ENCODE measurements at places on chromosomes 1 and 21.
A peak's percentile ranks its signal among the peaks of the same experiment; 100 is the strongest.

DNA sequence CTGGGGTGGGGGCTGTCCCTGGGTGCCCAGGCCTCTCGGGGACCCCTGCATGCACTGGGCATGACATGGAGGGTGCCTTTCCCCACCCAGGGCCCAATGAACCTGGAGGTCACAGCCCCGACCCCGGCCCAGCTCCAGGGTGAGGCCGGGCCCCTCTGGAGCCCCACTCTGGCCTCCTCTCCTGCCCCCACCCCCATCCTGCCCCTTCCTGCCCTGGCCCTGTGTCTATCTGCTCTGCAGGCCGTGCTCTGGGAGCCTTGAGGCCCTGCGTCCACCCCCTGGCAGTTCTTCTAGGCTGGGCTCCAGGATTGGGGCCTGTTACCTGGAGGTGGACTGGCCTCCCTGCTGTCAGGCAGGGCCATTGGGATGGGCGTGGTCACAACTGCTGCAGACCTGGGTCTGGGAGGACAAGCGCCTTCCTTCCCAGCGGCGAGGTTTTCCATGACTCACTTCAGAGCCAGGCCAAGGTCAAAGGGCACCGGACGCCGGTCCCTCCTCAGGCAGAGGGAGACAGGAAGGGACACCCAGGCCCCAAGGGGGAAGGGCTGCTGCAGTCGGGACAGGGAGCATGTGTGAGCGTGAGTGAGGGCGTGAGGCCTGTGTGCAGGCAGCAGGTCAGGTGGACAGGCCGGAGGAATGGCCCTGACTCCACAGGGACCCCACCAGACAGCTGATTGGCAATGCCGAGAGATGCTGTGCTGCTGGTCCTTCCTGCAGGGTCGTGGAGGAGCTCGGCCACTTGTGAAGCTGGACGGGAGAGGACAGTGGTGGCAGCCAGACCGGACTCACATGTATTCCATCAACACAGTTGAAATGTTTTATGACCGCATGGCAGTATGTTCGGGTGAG lies 31.1 kb upstream of the POFUT2 start:
- DNase-seq, result no peak

DNA sequence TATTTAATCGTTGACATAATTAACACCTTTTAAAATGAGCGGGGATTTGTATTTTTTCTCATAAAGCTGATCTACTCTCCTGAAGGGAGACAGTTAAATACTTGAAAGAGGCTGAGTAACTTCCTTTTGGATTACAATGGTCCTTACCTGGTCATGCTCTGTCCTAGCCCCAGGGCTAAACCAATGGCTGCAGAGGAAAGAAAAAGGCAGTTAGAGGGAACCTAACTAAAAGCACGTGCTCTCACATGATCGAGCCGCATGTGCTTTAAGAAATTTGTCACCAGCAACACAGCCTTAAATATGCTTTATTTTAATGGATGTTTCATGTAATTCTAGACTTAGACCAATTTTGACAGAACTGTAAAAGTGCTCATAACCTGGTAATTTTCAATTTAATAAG lies 132.7 kb downstream of the GPATCH2 start:
- DNase-seq, result no peak

DNA sequence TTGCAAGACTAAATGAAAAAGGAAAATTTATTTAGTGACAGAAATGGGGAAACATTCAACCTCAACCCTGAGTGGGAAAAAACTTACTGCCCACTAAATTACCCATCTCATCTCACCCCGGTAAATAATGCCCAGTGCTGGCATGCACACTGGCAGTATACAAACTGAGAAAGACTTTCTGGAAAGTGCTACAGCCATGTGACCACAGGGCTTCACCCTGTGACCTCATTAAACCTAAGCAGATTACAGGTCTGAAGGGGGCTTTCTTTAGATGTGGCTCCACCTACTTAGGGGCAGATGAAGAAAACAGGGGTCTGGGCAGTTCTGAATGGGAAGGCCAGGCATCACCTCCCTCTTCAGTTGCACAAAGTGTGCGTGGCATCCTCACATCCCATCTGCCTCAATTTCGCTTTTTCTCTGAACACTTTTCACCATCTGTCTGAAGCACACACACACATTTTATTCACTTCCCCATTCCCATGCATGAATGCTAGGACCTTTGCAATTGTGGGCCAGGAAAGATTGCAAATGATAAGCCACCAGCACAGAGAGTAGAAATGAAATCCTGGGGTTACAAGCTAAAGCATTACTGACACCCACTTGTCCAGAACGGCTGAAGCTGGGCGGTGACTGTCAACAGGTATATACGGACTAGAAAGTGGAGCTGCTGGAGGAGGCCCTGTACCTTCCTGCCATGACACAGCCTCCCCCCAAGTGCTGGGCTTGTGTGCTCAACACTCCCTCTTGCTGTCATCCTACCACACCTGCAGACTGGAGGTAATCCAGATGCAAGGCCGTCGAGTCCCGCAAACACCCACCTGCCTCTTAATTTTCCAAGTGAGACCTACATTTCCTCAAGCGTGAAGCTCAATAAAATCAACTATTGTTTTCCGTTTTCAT lies 2.7 kb downstream of the NADK start:
- DNase-seq, result no peak

- DNase-seq, result no peak
Measured at GRCh38 chr21:43957128-43957571, 55.0 kb upstream of the TRAPPC10 start.

DNA sequence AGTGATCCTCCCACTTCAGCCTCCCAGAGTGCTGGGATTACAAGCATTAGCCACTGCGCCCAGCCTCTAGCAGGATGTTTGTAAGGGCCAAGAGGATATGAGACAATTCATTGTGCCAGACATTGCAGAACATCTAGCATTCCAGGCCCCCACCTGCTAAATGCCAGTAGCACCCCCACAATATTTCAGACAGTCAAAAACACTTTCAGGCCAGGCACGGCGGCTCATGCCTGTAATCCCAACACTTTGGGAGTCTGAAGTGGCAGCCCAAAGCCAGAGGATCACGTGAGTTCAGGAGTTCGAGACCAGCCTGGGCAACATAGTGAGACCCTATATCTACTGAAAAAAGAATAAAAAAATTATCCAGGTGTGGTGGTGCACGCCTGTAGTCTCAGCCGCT lies 12.9 kb downstream of the PPIE start:
- DNase-seq, result no peak

- DNase-seq, result no peak
Measured at GRCh38 chr1:151711951-151712350, 4.7 kb downstream of the CELF3 start.

DNA sequence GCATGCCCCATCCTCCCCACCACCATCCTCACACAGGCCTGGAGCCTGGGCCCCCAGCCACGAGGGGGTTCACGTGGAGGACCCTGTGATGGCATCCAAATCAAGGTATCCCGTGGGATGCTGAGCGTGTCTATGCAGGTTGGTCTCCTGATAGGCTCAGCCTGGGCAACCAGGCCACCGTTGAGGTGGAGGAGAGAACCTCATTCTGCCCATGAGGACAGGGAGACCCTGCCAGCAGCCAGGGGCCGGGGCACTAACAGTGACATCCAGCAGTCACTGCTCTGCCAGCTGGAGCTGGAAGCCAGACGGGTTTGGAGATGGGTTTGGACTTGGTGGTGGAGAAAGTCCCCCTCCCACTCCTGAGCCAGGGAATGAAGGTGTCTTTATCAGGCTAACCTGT lies 582.8 kb downstream of the MATN1 start:
- no peak for DNase-seq

- DNase-seq, result peak; percentile 32
Measured at GRCh38 chr1:232635778-232636356, 5.9 kb upstream of the SIPA1L2 start.

GRCh38 chr1:29668551-29669157 lies 432.3 kb downstream of the PTPRU start:
- no peak for DNase-seq

- no peak for DNase-seq
Measured at GRCh38 chr1:223266632-223267172, 97.3 kb downstream of the SUSD4 start.

DNA sequence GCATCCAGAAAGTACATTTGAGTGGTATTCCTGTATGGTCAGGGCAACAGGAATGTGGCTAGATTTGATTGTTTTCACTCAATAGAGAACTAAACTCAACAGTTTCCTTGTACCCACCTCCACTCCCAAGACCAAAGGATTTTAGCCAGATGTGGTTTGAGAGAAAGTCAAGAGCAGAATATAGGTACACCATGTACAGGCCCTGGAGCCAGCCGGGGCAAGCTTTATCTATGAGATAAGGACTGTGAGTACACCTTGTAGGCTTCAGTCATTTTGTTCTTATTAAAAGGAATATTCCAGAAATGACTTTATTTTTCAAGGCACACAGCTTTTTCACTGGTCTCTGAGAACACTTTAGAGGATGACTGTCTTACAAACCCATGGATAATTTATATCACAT lies 192.4 kb upstream of the JUN start:
- no peak for DNase-seq

GRCh38 chr1:53590104-53590503 lies 130.9 kb downstream of the DMRTB1 start:
- DNase-seq, result no peak

GRCh38 chr1:29685387-29685786 lies 449.1 kb downstream of the PTPRU start:
- DNase-seq, result no peak

DNA sequence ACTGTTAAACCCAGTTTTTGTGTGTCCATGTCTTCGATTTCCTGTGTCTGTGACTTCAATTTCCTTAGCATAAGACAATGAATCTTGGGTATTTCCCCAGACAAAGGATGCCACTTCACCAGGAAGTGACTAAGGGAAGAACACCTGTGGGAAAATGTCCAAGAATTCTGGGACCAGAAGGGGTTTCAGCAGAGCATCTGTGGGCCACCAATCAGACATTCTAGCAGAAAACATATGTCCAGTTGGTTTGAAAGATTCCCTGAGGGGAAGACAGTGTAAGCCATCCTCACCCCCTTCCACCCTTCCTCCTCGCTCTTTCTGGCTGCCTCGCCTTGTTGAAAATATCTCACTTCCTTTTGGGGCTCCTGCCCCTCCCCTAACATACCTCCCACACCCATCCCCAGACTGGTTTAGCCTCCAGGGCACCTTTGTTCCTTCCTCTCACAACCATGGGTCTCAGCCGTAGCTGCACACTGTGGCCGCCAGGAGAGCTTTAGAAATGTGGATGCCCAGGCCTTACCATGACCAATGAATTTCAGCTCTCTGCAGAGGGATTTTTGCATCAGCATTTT lies 25.5 kb upstream of the IFNAR1 start:
- no peak for DNase-seq

- DNase-seq, result no peak
Measured at GRCh38 chr1:19424651-19425570, 60.4 kb downstream of the CAPZB start.

- DNase-seq, result no peak
Measured at GRCh38 chr21:42552407-42553336, 39.0 kb downstream of the SLC37A1 start.

- no peak for DNase-seq
Measured at GRCh38 chr1:155245163-155245524, 10.1 kb downstream of the ENTREP3 start.

DNA sequence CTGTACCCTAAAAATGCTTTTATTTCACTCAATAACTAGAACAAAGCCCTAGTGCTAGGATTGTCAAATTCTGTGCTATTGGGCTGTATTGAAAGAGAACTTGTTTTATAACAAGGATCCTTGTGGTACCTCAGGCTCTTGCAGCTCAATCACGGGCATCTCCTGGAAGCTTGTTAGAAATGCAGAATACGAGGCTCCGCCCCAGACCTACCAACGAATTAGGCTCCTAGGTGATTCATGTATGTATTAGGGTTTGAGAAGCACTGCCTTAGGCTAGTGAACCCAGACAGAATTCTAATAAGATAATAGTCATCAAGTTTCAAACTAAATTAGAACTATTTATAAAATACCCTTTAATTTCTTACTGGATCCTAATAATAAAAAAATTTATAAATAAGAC lies 45.6 kb downstream of the ZZZ3 start:
- no peak for DNase-seq

- DNase-seq, result peak; percentile 56
Measured at GRCh38 chr1:186985889-186986491, 157.2 kb downstream of the PLA2G4A start.

GRCh38 chr1:162835157-162835899 lies 25.6 kb downstream of the CCDC190 start:
- DNase-seq, result no peak

- no peak for DNase-seq
Measured at GRCh38 chr1:109466125-109466451, 258 bp upstream of the SYPL2 start.

DNA sequence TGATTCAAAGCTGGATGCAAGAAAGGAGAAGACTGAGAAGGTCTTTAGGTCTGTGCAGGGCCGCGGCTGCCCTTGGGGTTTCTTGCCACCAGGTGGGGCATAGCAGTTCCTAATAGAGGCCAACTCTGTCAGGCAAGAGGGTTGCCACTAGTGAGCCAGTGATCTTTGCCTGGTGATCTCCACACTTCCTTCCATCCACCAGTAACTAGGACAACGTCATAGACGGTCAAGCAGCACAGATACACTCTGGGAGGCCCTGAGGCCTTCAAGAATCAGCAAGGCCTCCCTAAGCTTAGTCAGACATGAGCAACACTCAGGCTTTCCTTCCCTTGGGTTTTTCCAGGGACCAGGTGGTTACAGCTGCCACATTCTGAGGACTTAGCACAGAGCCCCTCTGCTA lies 32.9 kb upstream of the ATP2B4 start:
- no peak for DNase-seq

GRCh38 chr1:21818656-21819055 lies 6.6 kb downstream of the LDLRAD2 start:
- no peak for DNase-seq

- no peak for DNase-seq
Measured at GRCh38 chr1:57112148-57112547, 146.3 kb upstream of the C8B start.

DNA sequence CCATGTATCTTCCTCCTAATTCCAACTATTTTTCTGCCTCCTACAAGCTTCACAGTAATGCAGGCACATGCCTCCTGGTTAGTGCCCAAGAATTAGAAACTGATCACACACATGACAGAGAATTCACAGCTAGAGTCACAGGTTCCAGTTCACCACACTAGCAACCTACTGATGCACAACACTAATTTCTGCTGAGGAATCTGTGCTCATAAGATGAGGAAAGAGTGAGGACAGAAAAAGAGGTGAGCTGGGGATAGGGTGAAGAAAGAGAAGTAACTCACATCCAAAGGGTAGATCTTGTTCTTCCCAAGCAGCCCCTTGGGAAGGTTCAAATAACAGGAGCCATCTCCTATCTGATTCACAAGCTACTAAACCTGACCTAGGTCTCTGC lies 61.3 kb downstream of the PUM1 start:
- DNase-seq, result no peak

GRCh38 chr1:59682396-59683080 lies 132.2 kb upstream of the HOOK1 start:
- DNase-seq, result no peak

GRCh38 chr1:21518774-21519455 lies 9.7 kb downstream of the ALPL start:
- DNase-seq, result no peak

DNA sequence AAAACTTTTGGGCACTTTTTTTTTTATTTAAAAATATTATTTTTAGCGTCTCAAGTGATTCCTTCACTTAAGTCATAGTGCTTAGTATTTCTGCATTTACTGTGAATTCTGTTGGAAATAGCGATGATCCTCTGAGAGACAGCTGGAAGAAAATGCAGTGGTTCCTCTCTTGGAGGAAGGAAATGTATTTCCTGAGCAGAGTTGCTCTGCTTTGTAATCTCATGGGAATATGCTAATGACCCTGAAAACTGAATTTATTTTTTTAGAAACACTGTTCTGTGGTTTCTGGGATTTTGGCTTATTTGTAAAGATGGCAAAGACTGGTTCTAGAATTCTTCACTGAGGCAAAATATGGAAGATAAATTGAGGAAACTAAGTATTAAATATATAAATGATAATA lies 88.9 kb downstream of the NTNG1 start:
- DNase-seq, result no peak
